Activated CD4-positive, alpha-beta T cell treated with anti-CD3 and anti-CD28 coated beads, Interleukin-2, Interleukin-6, amounts not matched to agents 100 ng/mL and 50 ng/mL, durations not matched to agents 16 hours and 8 hours (primary cell): ENCODE measurements at places on chromosomes 2 and 18.

GRCh38 chr2:208586516-208586915, 179.9 kb downstream of the PTH2R start:
- no peak for DNase-seq

- peak; percentile 15 for DNase-seq
Observed at GRCh38 chr2:190916829-190917228, 36.2 kb downstream of the GLS start.

DNA sequence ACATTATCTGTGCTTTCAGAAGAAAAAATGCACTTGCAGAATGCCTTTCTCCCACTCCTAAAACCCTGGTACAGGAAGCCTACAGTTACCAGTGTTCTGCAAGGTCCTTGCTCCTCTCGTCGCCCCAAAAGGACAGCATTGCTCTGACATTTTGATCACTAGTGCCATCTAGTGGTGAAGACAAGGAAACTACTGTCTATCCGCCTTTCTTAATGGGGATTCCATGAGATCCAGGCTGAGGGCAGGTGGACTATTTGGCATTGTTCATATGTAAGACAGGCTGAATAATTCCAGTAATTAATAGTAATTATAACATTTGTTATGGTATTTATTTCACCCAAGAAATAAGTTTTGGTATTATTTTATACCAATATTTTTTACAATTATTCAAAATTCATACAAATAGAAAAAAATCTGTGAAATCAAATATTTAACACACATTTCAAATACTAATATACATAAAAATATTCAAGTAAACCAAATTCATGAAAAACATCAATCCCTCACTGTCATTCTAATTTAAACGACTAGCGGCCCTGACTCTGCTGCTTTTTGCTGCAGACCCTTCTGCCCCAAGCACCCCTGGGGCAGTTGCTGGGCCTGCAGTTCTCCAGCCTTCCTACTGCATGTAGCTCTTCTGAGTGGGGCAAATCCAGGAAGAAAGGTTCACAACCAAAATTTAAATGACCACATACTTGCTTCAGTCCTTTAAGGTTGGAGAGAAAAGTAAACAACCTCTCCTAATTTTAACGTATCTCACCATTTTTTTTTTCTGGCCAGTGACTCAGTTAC, 19.0 kb downstream of the TPGS2 start:
- peak; percentile 72 for DNase-seq

GRCh38 chr2:70516596-70516995, 37.0 kb downstream of the TGFA start:
- peak; percentile 70 for DNase-seq

GRCh38 chr18:21682371-21683051, 22.1 kb downstream of the ABHD3 start:
- DNase-seq, result peak; percentile 65

DNA sequence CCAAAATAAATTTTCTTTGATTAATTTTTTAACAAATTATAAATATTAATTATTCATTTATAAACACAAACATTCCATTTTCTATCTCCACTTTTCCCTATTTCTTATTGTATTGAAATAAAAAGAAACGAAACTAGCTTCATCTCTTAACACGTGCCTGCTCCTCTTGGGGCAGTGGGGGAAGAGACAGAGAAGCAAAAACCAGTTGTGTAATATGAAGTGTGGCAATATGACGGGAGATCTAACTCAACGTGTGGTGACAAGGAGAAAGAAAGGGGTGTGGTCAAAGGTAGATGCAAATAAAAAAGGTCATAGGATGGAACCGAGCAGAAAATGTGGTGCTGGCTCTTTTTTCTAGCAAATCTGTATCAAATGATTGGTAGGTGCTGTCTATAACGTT, 106.9 kb upstream of the SLC8A1 start:
- DNase-seq, result no peak

GRCh38 chr2:64888591-64889309, 100.4 kb upstream of the SLC1A4 start:
- no peak for DNase-seq

DNA sequence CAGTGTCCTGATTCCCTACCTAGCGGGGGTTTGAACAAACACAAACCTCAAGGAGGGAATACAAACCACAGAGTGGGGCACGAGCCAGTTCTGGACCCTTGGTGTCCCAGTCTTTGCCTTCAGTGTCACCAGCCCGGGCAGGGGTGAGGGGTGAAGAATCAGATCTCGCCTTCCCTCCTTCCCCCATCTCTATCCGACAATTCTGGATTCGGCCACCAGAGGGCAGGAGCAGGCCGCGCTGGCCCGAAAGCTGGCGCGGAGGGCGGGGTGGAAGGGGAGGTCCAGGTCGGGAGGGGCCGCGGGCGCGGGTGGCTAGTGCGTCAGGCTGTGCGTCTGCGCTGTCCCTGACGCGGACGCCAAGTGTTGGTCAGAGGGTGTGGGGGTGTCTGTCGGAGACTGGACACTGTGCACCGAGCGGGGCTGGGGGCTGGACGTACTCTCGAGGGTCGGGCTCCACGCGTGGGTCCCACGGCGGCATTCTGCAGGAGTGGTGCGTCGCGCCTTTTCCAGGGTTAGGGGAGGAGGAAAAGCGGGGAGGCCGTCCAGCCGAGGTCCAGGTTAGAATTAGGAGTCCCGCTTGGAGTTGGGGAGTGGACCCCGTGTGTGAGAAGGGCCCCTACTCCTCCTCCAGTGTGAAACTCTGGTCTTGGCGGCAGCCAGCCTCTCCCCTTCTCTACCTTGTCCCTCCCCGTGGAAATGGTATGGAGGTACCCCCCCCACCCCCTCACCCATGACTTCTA, 2.9 kb upstream of the CRYBA2 start:
- DNase-seq, result peak; percentile 86

DNA sequence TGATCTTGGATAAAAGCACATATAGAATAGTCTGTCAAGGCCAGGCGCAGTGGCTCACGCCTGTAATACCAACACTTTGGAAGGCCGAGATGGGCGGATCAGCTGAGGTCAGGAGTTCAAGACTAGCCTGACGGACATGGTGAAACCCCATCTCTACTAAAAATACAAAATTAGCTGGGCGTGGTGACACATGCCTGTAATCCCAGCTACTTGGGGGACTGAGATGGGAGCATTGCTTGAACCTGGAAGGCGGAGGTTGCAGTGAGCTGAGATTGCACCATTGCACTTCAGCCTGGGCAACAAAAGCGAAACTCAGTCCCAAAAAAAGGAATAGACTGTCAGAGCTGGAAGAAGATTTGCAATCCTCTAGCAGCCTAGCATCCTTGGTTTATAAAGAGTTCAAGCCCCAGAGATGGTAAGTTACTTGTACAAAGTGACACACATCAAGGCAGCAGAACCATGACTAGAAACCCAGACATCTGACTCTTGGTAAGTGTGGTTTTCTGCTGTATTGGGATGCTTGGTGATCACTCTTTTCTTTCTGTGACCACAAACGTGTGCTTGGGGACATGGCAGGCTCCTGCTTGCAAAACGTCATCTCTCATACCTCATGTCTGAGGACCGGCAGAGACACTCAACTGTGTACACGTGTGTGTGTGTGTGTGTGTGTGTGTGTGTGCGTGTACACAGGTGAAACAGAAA, 69.0 kb downstream of the OSBPL6 start:
- DNase-seq, result no peak

DNA sequence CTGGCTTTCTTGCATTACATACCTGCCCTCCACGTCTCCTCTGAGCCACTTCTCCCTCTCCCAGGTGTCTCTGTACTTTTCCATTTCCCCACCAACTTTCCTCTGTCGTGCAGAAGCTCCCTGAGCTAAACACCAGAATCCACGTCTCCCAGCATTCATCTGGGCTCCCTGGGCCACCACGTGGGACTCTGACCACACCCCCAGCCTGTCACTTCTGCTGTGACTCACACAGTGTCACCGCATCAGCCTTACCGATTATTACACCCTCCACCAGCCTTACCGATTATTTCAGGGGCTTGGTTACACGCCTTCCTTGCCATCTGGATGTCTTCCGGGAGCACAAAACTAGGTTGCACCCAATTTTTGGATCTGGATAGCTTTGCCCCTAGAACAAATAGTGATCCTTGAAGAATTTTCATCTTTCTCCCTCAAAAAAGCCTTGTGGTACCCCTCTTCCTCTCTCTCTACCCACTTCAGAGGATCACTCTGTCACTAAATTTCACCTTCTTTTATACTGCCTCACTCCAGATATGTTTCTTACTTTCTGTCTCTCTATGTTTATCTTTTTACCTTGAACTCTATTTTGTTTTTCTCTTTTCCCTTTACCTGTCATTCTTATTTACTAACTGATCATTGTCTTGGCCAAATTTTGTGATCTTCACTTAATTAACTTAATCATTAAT, 136.9 kb upstream of the CAB39 start:
- peak; percentile 65 for DNase-seq

DNA sequence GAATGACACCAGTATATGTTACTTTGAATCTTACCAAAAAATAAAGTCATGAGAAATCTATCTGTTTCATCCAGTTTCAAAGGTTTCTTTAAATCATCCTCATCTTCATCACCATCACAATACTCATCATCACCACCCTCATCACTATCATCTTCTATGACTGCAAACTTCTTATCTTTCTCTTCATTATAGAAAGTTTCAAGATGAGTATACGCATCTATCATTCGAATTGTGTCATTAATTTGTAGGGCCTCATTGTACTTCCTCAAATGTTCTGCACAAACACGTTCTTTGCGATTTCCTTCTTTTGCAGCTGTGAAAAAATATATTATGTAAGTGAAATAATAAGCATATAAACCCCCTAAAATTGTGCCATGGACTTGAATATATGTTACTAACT, 34.1 kb upstream of the FAP start:
- no peak for DNase-seq

- DNase-seq, result no peak
Observed at GRCh38 chr2:201343559-201343958, 13.6 kb downstream of the FLACC1 start.

DNA sequence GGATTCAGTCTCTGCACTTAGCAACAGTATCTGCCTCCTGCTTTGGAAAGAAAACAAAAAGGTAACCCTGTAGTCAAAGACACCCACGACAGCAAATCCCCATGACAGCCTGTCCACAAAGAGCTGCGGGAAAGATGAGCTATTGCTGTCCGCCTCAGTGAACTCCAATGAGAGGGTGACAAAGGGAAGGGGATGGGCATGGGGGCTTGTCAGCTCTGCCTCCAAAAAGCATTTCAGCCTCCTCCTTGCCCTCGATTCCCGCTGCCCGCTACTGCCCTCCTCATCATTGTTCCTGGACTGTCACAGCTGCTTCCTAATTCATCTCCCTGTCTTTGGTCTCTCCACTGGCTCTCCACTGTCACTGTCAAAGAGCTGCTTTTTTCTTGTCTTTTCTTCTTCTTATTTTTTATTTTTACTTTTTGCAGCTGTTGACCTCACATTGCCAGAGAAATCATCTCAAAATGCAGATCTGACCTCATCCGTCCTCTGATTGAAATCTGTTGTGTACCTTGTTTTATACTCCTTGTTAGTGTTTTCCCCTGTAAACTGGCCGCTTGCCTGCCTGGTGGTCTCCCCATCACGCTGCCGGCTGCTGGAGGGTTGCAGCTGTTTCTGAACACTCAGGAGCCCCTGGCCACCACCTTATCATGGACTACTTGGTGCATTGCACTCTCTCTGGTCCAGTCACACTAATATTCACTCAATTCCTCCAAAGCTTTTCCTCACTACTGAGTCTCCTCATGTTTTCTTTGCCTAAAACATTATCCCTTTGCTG, 7.9 kb upstream of the E2F6 start:
- DNase-seq, result no peak

GRCh38 chr2:203025592-203025991, 10.9 kb downstream of the NBEAL1 start:
- no peak for DNase-seq

- DNase-seq, result peak; percentile 51
Observed at GRCh38 chr2:98269274-98269673, 77.0 kb upstream of the CNGA3 start.

DNA sequence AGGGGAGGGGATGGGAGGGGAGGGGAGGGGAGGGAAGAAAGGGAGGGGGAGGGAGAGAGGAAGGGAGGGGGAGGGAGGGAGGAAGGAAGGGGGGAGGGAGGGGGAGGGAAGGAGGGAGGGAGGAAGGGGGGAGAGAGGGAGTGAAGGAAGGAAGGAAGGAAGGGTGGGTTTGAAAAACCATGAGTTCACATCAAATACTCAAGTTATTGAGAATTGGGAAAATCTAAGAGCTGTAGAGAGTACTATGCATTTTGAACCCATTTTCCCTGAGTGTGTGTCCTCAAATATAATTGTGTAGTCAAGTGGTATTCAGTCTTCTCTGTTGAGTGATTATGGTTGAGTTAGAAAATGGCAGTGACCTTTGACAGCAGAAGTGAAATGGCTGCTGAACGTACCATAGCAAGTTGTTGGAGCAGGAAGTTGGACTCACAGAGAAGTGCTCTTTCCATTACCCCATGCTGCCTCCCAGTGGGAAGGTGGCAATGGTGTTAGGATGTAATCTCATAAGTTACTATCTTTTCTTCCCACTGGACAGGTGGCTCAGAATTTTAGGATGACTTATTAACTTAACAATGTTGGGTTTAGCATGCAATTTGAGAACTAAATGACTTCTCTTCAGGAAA, 214.6 kb downstream of the SETBP1 start:
- peak; percentile 62 for DNase-seq

- DNase-seq, result peak; percentile 5
Observed at GRCh38 chr2:192286093-192286701, 91.5 kb upstream of the TMEFF2 start.

- DNase-seq, result peak; percentile 67
Observed at GRCh38 chr2:74498500-74499266, 720 bp downstream of the LBX2 start.

DNA sequence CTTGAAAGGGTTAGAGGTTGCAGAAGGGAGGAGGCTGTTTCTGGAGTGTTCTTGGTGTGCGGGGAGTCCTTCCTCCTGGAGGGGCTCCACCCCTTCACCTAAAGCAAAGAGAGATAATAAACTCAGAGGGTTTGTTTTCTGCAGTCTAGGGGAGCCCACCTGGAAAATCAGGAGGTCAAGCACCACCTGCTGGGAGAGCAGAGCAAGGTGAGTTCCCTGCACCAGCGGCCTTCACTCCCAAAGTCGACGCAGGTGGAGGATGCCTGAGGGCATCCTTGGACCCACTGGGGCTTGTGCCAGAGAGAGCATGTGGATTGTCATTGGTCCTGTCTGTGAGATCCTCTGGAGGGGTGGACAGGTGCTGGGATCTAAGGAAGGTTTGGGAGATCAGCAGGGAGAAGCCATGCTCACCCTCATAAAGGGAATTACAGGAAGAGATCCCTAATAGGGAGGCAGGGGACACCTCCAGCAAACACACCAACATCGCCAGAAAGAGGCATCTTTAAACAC, 116.7 kb downstream of the KCNF1 start:
- DNase-seq, result no peak

DNA sequence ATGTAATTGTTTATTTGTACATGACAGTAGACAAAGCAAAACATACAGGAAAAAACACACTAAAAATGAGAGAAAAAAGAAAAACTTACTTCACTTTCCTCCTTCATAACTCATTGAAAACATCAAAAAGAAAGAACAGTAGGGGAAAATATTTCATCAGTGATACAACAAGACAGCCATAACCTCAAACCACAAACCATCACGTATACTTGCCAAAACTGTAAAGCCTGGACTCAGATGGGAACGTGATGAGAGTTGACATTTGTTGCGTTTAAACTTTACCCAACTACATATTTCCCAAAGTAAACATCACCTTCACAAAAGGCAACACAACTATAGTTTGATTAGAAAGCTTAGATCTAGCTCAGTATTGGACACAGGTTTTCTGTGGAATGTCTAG, 278.2 kb upstream of the COL3A1 start:
- no peak for DNase-seq
